CD4-positive, alpha-beta T cell (primary cell): ENCODE measurements at places on chromosomes 11 and 22.

DNA sequence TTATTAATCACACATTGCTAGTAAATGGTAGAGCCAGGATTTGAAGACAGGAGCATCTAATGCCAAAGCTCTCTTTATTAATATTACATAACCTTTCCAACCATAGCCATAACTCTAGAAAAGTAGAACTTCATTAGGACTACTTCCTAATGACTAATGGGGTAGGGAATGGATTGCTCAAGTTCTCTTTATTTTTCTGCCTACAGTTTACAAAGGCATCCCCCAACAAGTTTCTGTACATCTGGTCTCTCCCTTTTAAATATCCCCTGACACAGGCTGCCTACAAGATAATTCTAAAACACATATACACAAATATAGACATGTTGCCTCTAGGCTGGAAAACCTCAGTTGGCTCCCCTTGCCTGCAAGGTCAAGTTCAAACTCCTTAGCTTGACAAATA, 534.9 kb downstream of the SOX6 start:
- H3K36me3 ChIP-seq: no peaks in the 10 kb centered on the region
- H3K4me1 ChIP-seq: no peaks in the 10 kb centered on the region
- H3K4me3 ChIP-seq: no peak overlapping the region
- H3K27ac ChIP-seq: no peak overlapping the region
- no peaks in the 10 kb centered on the region for H3K27me3 ChIP-seq

GRCh38 chr11:130209128-130209932, 49.7 kb downstream of the ST14 start:
- no peaks in the 10 kb centered on the region for H3K27me3 ChIP-seq
- no peak overlapping the region for H3K27ac ChIP-seq
- peaks cover 9% of the 10 kb centered on the region for H3K4me1 ChIP-seq
- no peak for DNase-seq

DNA sequence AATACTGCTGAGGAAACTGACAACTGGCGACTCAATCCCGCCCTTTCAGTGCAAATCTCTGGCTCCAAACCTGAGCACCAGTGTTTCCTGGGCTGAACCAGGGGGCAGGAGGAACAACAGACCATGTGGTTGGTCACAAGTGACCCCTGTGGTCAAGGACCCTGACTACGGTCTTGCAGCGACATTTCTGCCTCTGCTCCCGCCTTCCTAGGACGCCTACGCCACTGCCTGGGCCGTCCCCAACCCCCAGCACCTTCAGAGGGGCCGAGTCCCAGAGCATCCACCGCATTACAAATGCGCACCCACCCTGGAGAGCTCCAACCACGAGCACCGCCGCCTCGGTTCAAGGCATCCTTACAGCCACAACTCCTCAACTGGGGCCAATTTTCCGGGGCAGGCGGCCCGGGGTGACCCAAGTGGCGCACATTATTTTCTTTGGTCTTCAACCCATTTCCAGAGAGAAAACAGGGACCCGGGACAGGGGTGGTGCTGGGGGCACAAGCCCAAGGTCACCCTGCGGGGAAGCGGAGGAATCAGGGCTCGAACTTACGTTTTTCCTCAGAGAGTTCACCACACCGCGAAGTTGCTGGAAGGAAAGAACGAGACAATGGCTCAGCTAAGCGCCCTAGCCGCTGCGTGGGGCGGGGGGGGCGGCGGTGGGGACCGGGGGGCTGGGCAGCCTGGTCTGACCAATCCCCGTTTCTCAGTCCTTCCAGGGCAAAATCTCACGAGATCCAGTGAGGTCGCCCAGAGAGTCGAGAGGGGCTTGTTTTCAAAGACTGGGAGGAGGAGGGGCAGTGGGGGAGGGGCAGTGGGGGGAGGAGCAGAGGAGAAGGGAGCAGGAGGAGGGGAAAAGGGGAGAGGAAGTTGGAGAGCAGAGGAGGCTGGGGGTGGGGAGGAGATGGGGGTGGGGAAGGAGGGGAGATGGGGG, 1.8 kb downstream of the PRAME start:
- peaks cover 4% of the 10 kb centered on the region for H3K4me1 ChIP-seq
- no peak overlapping the region for H3K4me3 ChIP-seq
- H3K27me3 ChIP-seq: no peaks in the 10 kb centered on the region

DNA sequence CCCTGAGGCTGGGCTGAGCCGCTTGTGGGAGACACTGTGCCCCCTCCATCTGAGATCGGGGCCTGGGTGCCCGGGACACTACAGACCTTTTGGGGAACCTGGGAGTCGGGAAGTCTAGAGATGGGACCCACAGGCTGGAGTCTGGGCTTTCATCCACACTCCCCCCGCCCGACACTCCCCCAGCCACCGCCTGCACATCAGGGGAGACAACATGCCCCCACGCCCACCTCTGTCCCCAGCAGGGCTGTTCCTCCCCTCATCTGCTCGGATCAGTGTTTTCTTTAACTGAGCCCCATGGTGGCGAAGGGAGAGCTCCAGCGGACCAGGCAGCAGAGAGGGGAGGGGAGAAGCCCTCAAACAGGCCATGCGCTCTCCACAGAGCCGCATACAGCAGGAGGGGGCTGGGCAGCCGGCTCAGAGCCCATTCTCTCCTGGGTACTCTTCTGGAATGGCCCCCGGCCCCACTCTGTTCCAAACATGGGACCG, 174.7 kb downstream of the IGLL1 start:
- peaks cover 5% of the 10 kb centered on the region for H3K4me1 ChIP-seq
- H3K36me3 ChIP-seq: no peaks in the 10 kb centered on the region
- H3K27me3 ChIP-seq: no peaks in the 10 kb centered on the region
- DNase-seq: no peak
- no peak overlapping the region for H3K27ac ChIP-seq

DNA sequence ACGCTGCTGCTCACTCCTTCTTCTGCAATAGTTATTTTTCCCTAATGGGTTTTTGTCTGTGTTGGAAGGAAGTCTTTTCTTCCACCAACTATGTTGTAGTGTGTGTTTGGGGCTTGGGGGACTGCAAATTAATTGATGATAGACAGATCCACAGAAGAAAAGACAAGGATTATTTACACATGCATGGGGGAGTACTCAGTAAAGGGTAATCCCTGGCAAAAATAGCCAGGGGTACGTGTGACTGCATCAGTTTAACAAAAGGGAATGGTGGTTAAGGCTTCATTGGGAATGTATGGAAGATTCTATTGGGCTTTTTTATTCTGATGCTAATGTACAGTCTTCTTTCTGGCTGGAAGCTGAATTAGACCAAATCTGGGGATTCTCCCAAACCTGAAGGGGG, 20.2 kb upstream of the FEZ1 start:
- H3K4me3 ChIP-seq: no peak overlapping the region
- no peaks in the 10 kb centered on the region for H3K27me3 ChIP-seq
- no peaks in the 10 kb centered on the region for H3K36me3 ChIP-seq
- H3K27ac ChIP-seq: no peak overlapping the region
- DNase-seq: no peak
- H3K4me1 ChIP-seq: peaks cover 30% of the 10 kb centered on the region

GRCh38 chr22:31302006-31302405, 9.7 kb upstream of the PIK3IP1 start:
- no peak for DNase-seq
- H3K4me3 ChIP-seq: no peak overlapping the region
- no peak overlapping the region for H3K27ac ChIP-seq
- H3K27me3 ChIP-seq: no peaks in the 10 kb centered on the region
- peaks cover 22% of the 10 kb centered on the region for H3K4me1 ChIP-seq
- H3K36me3 ChIP-seq: no peaks in the 10 kb centered on the region

GRCh38 chr11:117807482-117808327, 10.7 kb upstream of the DSCAML1 start:
- no peaks in the 10 kb centered on the region for H3K36me3 ChIP-seq
- H3K27ac ChIP-seq: no peak overlapping the region
- H3K4me3 ChIP-seq: no peak overlapping the region
- no peaks in the 10 kb centered on the region for H3K27me3 ChIP-seq

DNA sequence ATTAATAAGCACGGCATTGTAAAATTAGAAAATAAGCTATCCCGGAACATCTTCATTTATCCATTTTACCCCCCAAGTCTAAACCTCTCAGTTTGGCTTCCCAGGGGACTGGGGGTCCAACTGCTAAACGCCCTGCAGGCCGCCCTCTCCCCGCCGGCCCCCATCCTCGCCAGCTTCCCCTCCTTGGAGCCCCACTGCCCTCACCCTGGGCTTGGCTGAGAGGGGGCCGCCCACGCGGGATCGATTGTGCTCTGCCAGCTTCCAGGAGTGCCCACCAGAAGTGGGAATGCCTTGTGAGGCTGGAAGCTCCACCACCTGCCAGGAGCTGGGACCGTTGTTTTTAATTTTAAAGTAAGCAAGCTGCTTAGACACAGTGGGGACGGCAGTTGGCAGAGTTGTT, 353.5 kb downstream of the TBC1D22A start:
- no peak overlapping the region for H3K4me3 ChIP-seq
- H3K27ac ChIP-seq: no peak overlapping the region
- H3K4me1 ChIP-seq: no peaks in the 10 kb centered on the region
- H3K27me3 ChIP-seq: no peaks in the 10 kb centered on the region
- no peak for DNase-seq
- peaks cover 23% of the 10 kb centered on the region for H3K36me3 ChIP-seq

DNA sequence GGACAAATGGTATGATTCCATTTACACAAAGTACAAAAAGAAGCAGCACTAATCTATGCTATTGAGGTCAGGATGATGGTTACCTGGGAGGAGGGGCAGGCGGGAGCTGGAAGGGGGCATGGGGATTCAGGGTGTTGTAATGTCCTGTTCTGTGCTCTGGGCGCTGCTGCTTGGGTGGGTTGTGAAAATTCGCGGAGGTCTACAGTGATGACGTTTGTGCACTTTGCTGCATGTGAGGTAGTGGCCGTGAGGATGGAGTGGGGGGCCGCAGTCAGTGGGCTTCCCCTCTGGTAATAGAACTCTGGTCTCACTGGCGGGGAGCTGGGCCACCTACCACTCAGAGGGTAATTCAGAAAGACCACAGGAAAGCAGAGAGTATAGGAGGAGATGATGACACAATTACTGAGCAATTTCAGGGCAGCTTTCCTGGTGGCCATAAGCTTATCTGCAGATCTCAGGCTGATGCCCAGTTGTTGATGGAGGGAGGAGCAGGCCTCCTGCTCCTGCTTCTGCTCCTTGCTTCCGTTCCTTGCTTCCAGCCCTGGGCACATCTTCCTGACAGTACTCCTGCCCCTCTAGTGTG, 121.5 kb downstream of the CEP164 start:
- no peak for DNase-seq
- no peaks in the 10 kb centered on the region for H3K4me1 ChIP-seq
- no peak overlapping the region for H3K27ac ChIP-seq
- no peak overlapping the region for H3K4me3 ChIP-seq
- no peaks in the 10 kb centered on the region for H3K36me3 ChIP-seq

GRCh38 chr11:17846852-17847453, 112.4 kb downstream of the KCNC1 start:
- H3K4me3 ChIP-seq: no peak overlapping the region
- H3K36me3 ChIP-seq: peaks cover 11% of the 10 kb centered on the region
- no peak overlapping the region for H3K27ac ChIP-seq
- no peaks in the 10 kb centered on the region for H3K4me1 ChIP-seq

DNA sequence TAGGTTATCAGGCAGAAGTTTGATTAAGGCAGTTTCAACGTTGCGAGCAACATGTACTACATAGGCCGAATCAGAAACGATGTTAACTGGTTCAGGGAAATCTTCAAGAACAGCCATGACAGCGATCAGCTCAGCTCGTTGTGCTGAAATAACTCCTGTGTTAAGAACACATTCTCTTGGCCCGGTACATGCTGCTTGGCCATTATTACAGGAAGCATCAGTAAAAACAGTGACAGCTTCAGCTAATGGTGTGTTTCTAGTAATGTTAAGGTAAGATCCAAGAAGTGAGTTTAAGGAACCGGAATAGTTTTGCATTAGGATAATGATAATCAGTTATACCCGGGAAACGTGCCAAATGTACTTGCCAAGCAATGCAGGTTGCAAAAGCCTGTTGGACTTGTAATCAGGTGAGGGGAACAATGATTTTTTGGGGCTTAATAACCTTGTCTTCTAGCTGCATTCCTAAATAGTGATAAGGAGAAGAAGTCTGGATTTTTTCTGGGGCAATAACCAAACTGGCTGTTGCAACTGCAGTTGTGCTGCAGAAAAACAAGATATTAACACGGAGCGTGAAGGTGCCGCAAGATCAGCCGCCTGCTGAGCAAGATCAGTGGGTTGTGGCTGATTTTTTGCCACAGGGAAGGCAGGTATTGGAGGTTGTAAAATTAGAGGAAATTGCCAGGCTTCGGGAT, 14.3 kb downstream of the OR52K1 start:
- DNase-seq: no peak
- H3K36me3 ChIP-seq: no peaks in the 10 kb centered on the region
- no peak overlapping the region for H3K27ac ChIP-seq
- H3K4me1 ChIP-seq: no peaks in the 10 kb centered on the region
- H3K27me3 ChIP-seq: no peaks in the 10 kb centered on the region
